ENCODE measurements at places on chromosomes 6 and 20.

DNA sequence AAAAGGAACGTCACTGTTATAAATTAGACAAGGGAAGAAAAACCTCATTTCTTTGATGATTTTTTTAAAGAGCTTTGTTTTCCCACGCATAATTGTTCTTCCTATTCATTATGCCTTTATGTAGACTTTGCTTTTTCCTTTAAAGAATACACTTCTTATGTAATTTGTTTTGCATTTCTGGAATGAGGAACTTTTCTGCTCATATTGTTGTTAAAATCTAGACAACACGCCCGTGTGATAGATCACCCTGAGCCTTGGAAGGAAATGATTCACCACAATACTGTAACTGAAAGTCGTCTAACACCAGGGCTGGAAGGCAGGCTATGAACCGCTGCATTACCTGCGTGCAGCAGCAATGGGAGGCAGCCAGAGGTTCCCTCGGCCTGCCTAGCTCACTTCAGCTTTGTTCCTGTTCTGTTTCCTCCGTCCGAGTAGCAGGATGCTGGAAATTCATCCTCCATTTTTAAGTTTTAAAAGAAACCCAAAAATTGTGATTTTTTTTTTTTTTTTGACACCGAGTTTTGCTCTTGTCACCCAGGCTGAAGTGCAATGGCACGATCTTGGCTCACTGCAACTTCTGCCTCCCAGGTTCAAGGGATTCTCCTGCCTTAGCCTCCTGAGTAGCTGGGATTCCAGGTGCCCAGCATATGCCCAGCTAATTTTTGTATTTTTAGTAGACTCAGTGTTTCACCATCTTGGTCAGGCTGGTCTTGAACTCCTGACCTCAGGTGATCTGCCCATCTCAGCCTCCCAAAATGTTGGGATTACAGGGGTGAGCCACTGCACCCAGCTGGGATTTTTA lies 49.6 kb upstream of the ZNF217 start:
- DNase-seq = no peak

- no peak for DNase-seq
Observed at GRCh38 chr6:41064841-41065240, 7.3 kb downstream of the OARD1 start.

- DNase-seq = no peak
Observed at GRCh38 chr6:128572294-128572693, 51.9 kb upstream of the PTPRK start.

GRCh38 chr20:49230561-49231133 lies 11.4 kb downstream of the DDX27 start:
- DNase-seq = no peak

DNA sequence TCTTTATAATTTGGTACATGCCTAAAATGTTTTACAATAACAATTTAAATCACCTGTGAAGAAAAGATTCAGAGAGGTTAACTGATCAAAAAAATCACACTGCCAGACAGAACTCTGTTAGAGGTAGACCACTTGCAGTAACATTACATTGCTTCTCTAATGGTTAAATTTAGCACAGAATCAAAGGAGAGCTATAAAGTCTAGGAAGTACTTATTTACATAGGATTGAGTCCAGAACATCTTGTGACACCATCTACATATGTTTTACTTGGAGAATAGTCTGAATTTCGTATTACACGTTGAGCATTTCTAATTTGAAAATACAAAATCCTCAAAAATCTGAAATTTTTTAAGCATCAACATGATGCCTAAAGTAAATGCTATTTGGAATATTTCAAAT lies 17.2 kb upstream of the TBC1D20 start:
- DNase-seq = no peak

DNA sequence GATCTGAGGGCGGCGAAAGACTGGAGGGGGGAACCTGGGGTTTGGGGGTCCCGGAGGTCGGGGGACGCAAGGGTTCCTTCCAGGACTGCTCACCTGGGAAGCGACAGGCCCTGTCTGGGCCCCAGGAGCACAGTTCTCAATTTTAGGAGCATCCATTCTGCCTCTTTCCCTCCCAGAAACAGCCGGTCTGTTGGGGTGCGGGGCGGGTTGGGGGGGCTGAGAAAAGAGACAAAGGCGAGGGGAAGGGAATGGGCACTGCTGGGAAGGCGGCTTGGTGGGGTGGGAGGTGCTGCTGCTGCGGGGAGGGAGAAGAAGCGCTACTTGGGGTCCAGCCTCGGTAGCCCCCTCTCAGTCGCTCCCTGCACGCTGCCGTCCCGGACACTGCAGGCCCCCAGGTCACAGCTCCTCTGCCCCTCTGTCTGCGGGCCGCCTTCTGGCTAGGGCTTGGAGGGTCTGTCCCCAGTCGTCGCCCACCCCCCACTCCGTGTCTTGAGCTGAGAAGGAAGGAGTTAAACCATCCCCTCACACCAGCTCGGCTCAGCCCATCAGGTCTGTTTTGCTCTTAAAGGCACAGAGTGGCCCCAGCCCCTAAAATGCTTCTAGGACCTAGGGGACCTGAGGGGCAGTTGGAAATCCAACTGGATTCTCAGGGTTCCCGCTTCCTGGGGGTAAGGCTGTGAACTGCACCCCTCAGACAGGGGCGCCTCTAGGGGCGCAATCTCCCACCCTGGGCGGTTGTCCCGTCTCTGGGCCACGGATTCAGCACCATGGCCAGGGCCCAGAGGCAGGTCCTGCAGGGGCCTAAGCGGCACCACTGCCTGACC lies 690 bp downstream of the GDAP1L1 start:
- no peak for DNase-seq

GRCh38 chr6:40471243-40471642 lies 115.9 kb downstream of the LRFN2 start:
- DNase-seq = no peak

Measured in NCI-H446 (cell line).